ENCODE measurements at places on chromosomes 4 and X.

GRCh38 chrX:43552156-43552555, 103.9 kb upstream of the MAOA start:
- no peak for DNase-seq

DNA sequence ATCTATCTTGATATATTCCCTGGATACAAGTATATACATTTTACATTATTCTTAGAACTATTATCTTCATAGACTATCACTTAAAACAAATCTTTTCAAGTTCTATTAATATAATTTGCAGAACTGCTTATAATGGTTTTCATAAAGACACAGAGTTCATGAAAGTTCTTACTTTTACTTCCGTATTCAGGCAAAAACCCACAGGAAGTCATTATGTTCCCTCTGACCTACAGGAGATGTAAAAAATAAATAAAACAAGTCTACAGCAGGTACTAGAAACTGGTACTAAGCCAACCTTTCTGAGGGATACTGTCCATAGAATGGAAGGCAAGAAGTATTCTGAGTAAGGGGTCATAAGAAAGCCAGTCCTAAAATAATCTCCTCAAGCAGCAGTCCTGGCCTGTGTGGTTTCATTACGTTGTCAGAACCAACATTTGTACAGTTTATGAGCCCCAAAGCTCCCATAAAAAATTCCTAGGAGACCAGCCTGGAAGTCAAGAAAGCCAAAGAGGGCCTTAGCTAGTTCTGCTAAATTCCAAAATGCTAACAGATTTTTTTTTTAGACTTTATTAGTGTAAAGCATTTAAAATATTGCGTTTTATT, 68.6 kb downstream of the CAMK2D start:
- DNase-seq: no peak

DNA sequence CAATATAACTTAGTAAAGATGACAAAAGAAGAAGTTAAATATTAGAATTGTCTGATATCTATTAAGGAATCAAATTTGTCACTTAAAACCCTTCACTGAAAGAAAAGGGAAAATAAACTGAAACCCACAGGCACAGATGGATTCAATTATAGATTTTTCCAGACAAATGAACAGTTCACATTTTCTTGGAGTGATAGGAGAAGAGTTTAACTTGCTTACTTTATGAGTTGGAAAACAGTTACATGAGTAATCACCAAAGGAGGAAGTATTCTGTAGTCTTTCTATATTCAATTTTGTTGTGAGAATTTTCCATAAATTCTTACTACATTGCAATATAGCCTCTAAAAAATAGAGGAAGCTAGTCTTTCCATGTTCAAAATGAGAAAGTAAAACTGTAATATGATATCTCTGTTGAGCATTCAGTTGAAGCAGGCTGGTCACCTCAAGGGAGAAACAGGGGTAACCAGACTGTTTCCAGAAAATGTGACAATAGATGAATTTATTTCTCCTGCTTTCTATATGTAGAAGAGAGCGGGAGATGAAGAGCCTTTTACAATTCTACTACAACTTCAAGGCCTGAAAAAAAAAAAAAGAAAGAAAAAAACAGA, 330.3 kb upstream of the EPHA5 start:
- no peak for DNase-seq

DNA sequence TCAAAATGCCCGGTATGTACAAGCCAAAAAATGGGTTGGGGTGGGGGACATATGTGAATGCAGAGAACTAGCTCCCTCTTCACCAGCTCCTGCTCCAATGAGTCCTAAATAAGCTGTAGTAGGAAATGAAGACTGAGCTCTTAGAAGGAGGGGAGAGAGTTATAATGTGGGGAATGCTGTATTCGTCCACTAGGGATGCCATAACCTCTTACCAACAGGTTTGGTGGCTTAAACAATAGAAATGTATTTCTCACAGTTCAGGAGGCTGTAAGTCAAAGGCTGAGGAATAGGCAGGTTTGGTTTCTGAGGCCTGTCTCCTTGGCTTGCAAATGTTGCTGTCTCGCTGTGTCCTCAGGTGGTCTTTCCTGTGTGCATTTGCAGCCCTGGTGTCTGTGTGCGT, 4.4 kb upstream of the INPP4B start:
- no peak for DNase-seq

- no peak for DNase-seq
These were observed at the start of gene SCRG1 for GRCh38 chr4:173398779-173399415. SCRG1 (minus strand) TSS chr4:173399116; CDS start chr4:173391414, 7,702 bp downstream.

- no peak for DNase-seq
These were observed 86.0 kb downstream of the LRP2BP start for GRCh38 chr4:185309770-185310169.
